ENCODE measurements at places on chromosomes 5 and 9.

- H3K27me3 ChIP-seq: no peaks in the 10 kb centered on the region
- peaks cover 10% of the 10 kb centered on the region for H3K36me3 ChIP-seq
- H3K4me1 ChIP-seq: peaks cover 4% of the 10 kb centered on the region
Measured at GRCh38 chr9:127781806-127782205, 3.3 kb upstream of the SH2D3C start.

GRCh38 chr5:149636861-149637246, 55.6 kb downstream of the ARHGEF37 start:
- H3K36me3 ChIP-seq: no peaks in the 10 kb centered on the region
- no peak overlapping the region for H3K4me3 ChIP-seq
- peak; percentile 93 for DNase-seq
- H3K4me1 ChIP-seq: peaks cover 13% of the 10 kb centered on the region
- H3K27ac ChIP-seq: no peak overlapping the region
- no peaks in the 10 kb centered on the region for H3K27me3 ChIP-seq

DNA sequence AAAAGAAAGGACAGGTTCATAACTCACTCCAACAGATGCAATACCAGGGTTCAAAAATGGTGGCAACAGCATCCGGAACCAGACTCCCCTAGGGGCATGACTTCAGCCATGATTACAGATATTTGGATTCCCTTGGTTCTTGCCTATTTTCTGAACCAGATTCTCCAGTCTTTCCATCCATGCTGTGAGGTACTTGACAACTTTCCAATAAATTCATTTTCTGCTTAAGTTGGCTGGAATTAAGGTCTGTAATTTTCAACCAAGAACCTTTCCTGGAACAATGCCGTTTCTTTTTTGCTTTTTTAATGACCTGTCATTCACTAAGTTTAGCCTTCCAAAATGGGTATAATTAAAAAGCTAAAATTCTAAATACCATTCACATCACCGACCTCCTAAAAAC, 52.2 kb downstream of the SCAI start:
- H3K36me3 ChIP-seq: no peaks in the 10 kb centered on the region
- H3K27me3 ChIP-seq: no peaks in the 10 kb centered on the region
- no peak overlapping the region for H3K27ac ChIP-seq
- H3K4me1 ChIP-seq: no peaks in the 10 kb centered on the region

- no peaks in the 10 kb centered on the region for H3K27me3 ChIP-seq
- no peak overlapping the region for H3K27ac ChIP-seq
- no peaks in the 10 kb centered on the region for H3K4me1 ChIP-seq
- H3K4me3 ChIP-seq: no peak overlapping the region
Measured at GRCh38 chr5:68883436-68883835, 210.4 kb upstream of the SLC30A5 start.

DNA sequence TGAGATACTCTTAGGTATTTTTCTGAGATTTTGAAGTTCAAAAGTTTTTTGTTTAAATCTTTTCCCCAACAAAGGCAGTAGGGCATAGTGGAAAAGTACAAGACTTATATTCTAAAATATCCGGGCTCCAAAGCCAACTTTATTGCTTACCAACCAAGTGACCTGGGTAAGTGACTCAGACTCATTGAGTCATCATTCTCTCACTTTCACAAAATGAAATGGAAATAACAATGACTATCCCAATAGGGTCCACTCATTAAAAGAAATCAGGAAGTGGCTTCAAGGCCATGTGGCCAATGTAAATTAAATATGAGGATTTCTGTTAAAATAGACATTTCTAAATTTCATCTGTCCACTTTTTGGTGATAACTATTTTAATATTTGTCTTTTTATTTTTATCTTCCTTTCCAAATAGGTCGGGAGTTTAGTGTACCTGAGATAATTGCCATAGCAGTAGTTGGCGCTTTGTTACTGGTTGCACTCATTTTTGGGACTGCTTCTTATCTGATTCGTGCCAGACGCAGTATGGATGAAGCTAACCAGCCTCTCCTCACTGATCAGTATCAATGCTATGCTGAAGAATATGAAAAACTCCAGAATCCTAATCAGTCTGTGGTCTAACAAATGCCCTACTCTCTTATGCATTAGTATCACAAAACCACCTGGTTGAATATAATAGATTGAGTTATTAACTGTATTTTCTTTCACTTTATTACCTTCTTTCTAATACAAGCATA, 15.5 kb downstream of the TYRP1 start:
- no peak overlapping the region for H3K27ac ChIP-seq
- H3K4me3 ChIP-seq: no peak overlapping the region
- H3K36me3 ChIP-seq: no peaks in the 10 kb centered on the region
- H3K27me3 ChIP-seq: no peaks in the 10 kb centered on the region
